Stimulated activated CD8-positive, alpha-beta memory T cell treated with anti-CD3 and anti-CD28 coated beads, Interleukin-15, amount 100 ng/mL, for 4 hours (primary cell): ENCODE measurements at places on chromosomes 4 and X.

DNA sequence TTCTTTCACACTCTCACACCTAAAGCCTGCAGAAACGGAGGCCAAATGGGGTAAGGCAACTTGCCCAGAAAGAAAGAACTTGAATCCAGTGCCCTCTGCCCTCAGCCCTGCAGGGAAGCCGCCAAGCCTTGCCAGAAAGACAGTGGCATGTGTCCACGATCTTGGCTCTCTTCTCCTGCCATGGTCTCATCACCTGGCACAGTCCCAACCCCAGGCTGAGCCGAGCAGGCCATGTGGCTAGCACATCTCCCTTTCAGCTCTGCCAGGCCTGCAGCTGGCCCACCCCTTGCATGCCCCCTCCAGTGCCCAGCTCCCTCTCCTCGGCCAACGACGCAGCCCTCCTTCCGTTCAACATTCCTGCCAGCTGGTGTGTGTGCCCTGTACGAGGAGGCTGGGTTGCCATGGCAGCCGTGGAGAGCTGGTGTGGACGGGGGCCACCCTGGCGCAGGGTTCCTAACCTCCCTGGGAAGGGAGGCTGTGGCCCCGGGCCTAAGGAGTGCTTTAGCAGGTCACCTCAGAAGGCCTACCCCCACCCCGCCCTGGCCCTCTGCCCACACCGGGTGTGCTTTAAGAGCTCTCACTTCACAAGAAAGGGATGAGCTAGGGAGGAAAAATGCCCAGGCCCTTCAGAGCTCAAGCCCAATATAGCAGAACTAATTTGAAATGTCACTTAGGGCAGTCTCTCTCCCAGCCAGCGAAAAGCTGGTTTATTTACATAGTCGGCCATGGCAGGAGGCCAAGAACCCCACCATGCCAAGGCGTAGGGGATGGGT is 73.0 kb upstream of the PJA1 start:
- DNase-seq = no peak

- DNase-seq = no peak
These were observed 66.6 kb downstream of the TBC1D9 start for GRCh38 chr4:140689623-140690022.

GRCh38 chr4:15354371-15355297 is 73.2 kb upstream of the C1QTNF7 start:
- DNase-seq = no peak

DNA sequence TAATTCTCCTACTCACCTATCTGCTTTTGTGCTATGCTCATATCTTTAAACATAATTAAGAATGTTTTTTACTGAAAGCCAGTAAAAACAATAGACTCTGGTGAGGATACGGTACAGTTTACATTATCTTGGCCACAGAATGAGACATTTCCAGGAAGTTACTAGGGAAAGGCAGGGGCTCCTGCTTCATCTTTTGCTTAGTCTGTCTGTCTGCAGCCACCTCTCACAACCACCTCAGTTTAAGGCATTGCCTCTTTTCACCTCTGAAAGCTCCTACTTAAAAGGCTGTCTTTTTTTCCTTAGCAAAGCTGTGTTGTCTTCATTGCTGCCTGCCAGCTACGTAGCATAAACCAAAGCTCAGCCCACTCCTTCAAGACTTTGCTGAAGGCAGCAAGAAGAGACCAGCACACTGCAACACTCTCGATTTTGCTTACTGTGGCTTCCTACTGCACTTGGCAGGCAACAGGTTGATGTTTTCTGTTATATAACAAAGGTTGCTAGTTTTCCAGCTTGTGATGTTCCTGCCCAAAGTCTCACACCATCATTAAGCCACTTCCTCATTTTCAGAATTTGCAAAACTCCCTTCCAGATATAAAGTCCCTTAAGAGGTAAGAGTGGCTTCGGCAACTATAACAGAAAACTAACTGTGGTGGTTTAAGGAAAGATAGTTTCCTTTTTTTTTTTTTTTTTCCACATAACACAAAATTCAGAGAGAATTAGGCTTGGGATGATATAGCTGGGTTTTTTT is 432.9 kb downstream of the GRXCR1 start:
- DNase-seq = no peak

DNA sequence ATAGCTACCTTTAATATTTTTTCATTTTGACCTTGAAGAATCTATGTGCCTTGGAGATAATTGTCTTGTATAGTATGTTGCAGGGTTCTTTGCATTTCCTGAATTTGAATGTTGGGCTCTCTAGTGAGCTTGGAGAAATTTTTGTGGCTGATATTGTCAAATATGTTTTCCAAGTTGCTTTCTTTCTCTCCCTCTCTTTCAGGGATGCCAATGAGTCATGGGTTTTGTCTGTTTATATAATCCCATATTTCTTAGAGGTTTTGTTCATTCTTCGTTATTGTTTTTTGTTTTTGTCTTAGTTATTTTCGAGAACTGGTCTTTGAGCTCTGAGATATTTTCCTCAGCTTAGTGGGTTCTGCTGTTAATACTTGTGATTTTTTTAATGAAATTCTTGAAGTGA is 20.7 kb downstream of the RAB40AL start:
- DNase-seq = no peak

DNA sequence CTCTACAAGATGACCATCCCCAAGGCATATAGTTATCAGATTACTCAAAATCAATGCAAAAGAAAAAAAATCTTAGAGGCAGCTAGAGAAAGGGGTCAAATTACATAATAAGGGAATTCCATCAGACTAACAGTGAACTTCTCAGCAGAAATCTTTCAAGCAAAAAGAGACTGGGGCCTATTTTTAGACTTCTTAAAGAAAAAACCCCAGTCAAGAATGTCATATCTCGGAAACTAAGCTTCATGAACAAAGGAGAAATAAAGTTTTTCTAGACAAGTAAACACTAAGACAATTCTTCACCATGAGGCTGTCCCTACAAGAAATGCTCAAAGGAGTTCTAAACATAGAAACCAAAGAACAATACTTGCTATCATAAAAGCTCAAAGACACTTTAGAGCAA is 51.7 kb downstream of the RAB28 start:
- DNase-seq = no peak

DNA sequence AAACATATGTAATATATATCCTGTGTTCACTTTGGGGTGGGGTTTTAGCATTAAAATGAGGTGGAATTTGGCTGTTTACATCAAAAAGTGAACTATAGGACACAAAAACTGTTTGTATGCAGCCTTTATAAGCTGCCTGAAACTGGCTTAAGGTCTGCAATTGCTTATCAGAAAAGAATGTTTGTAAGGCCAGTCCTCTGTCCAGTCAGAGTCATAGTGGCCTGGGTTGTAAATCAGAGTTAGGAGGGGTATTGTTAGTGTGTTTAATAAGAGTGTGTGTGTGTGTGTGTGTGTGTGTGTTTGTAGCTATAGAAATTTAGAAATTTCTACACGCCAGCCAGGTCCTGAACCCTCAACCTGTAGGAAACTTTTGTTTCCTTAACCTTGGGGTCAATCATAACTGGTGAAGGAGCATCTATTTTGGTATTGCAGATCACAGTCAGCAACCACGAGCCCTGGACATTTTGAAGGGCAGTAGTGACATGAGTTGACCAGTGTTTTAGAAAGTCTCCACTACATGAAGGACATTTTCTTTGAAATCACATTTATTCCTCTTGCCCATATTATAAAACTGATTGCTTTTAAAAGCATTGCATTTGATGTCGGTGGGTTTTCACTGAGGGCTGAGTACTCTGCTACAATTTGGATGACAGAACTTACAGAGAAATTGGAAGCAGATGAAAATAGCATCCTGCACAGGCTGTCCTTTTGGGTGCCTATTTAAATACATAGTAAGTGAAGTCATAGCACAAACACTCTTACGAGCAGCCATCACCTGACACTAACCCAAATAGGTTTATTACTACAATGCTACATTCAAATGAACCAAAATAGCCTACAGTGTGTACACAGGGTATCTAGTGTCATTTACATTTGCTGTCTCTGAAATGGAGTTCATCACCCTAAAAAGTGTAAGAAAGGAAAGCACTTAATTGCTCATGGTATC is 11.2 kb upstream of the TMEM154 start:
- no peak for DNase-seq

GRCh38 chr4:19693936-19694570 is 557.7 kb upstream of the SLIT2 start:
- DNase-seq = no peak

DNA sequence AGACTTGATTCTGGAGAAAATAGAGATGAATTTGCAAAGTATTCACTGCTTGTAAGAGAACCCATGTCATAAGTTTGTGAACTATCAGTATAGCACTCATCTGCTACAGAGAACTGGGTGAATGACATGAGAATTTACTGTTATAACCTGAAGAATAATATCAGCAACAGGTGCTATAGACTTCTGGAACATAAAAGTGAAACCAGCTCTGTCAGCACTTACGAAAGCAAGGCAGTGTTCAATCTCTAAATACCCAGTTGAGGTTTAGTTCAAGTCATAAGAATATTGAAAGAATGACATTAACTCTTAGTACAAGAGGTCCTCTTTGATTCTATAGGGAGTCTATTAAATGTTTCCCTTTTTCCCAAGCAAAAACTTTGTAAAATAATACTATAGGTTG is 232.9 kb upstream of the ANKRD50 start:
- DNase-seq = no peak

GRCh38 chrX:34909151-34909550 is 33.4 kb upstream of the FAM47B start:
- no peak for DNase-seq

DNA sequence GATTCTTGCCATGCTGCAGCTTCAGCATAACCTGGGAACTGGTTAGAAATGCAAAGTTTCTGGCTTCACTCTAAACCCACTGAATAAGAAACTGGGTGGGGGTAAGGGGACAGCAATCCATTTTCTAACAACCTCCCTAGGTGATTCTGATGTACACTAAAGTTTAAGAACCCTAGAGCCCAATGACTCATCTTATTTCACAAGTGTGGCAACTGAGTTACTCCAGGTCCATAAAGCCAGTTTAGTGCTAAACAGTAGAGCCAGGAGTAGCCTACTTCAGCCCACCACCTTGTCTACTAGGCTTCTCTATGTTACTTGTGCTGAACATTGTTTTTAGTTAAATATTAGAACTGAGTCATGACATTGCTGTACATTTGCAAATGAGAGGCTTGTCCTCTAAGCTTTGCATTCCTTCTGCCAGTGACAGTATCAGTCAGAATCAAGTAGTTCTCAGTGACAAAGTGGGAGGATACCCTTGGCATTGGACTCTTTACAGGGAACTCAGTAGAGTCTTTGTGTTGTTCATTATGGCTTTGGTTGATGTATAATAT is 518.0 kb downstream of the RPA4 start:
- DNase-seq = no peak

- no peak for DNase-seq
These were observed 368.8 kb downstream of the ANKRD50 start for GRCh38 chr4:124343661-124344171.

DNA sequence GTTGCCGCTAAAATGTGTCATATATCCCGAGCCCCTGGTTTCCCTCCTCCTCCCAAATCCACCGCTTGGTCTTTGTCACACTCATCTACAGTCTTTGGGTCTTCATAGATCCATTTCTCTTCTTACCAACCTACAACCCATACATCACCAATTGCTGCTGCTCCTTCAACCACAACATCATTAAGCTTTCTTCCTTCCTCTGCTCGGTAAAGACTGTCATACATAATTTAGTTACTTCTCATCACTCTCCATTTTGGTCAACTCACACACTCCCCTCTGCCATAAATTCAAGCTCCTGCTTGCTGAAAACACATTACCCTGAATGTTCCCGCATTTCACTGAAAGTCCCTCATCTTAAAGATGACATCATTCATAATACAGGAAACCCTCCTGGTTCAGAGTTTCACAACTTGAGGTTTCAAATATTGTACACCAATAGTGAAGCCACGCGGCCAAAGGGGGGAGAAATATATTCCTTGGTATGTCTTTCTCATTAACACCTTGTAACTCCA is 1.7 kb upstream of the DCTD start:
- DNase-seq = no peak

GRCh38 chr4:8857766-8858700 is 13.6 kb downstream of the HMX1 start:
- no peak for DNase-seq

- no peak for DNase-seq
These were observed 2.2 kb downstream of the GPR78 start for GRCh38 chr4:8582436-8582835.
